Activated CD4-positive, alpha-beta memory T cell treated with anti-CD3 and anti-CD28 coated beads, Interleukin-2, amount 10 ng/mL, durations not matched to agents 7 days and 5 days (primary cell): ENCODE measurements at places on chromosomes 3 and 15.

- H3K36me3 ChIP-seq: no peaks in the 10 kb centered on the region
- H3K27me3 ChIP-seq: no peaks in the 10 kb centered on the region
- no peak overlapping the region for H3K4me3 ChIP-seq
- no peak overlapping the region for H3K27ac ChIP-seq
- DNase-seq: no peak
- H3K4me1 ChIP-seq: no peaks in the 10 kb centered on the region
Observed at GRCh38 chr3:60246361-60246760, 1004.9 kb downstream of the FHIT start.

GRCh38 chr3:113275258-113275556 lies 63.9 kb downstream of the BOC start:
- H3K27me3 ChIP-seq: no peaks in the 10 kb centered on the region
- peaks cover 3% of the 10 kb centered on the region for H3K4me1 ChIP-seq
- H3K36me3 ChIP-seq: no peaks in the 10 kb centered on the region

DNA sequence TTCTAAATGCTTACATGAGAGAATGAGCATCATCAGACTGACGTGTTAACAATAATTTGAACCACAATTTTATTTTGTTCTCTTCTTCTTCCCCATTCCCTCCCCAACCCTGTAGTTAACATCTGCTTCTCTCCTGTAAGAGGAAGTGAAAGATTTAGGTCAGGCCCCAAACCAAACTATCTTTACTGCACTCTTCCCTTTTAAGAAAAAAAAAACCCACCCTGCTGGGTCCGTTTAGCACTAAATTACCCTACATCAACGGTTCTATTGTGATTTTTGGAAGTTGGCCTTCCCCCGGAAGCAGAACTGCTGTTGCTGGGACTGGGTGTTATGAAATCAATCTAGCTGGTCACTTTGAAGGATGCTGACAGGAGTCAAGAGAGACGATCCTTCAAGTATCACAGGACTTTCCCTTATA lies 49.4 kb downstream of the NFKBIZ start:
- no peak for DNase-seq
- H3K4me3 ChIP-seq: no peak overlapping the region
- H3K4me1 ChIP-seq: peaks cover 3% of the 10 kb centered on the region
- peaks cover 4% of the 10 kb centered on the region for H3K36me3 ChIP-seq
- H3K27me3 ChIP-seq: no peaks in the 10 kb centered on the region

DNA sequence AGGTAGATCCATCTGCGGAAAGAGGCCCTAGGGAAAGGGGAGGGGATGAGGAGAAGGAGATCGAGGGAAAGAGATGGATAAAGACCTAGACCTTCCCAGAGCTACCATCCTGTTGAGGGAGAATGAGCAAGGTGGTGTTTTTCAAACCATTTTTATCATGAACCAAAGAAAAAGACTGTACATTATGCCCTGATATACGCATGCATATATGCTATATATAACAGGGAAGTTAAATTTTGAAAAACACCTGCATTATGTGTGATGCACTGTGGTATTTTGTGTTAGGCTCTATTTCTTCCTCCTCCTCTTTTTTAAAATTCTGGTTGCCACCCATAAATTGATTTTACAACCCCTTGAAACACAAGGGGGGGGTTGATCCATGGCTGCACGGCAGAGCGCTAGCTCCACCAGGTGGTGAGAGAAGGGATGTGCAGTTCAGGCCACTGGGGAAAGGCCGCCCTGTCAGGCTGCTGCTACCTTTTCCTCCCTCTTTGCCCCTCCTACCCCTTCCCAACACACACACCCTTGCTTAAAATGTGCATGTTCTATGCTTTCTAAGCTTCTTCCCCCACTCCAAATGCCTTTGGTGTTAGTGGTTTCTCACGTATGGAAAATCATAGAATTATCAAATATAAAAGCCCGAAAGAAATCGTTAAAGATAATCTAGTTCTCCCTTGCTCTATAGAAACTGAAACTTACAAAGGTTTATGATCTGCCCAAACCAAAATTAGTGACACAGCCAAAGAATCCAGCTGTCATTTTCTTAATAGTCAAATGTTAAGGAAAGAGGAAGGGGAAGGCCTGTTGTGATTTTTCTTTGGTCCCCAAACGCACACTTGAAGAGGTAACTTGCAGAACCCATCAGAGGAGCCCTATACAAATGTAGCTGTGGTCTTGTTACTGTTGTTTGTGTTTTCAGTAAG lies 262.0 kb upstream of the UMPS start:
- no peaks in the 10 kb centered on the region for H3K36me3 ChIP-seq
- H3K4me3 ChIP-seq: no peak overlapping the region
- DNase-seq: peak; percentile 31
- H3K4me1 ChIP-seq: no peaks in the 10 kb centered on the region
